Heart left ventricle (tissue), 16 donors: ENCODE measurements at places on chromosomes 7 and 10.

DNA sequence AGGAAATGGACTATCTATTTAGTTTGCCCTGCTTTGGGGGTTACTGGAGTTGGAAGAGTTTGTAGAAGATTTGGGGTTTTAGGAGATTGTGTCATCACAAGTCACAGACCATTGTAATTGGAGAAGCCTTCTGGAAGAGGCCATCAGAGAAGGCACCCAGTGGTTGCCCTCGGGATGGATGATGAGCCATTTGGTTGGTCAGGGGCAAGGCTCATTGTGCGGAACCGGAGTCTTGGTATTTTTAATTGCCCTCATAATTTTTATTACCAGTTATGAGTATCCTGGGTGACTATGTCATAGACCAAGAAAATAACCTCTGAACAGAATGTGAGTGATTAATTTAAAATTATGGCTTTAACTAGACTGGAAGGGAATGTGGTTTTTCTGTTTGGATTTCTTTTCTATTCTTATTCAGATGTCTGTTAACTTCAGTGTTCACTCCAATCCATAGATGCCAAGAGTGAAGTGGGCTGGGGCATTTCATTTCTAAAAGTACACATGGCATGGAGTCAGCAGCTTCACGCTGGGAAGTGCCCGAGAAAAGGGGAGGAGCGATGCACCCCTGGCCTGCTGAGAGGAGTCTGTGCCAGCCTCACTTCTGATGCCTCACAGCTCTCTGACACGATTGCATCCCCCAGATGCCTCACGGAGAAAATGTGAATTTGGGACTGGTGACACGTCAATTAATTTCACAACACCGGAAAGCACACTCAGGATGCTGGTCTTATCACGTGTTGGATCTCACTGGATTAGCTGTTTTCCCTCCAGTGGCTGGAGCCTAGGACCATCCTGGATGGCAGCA, 225.6 kb upstream of the IGFBP3 start:
- H3K27ac ChIP-seq: no peak overlapping the region
- H3K4me1 ChIP-seq: no peaks in the 10 kb centered on the region
- no peaks in the 10 kb centered on the region for H3K27me3 ChIP-seq
- no peak overlapping the region for H3K4me3 ChIP-seq
- no peaks in the 10 kb centered on the region for H3K36me3 ChIP-seq

DNA sequence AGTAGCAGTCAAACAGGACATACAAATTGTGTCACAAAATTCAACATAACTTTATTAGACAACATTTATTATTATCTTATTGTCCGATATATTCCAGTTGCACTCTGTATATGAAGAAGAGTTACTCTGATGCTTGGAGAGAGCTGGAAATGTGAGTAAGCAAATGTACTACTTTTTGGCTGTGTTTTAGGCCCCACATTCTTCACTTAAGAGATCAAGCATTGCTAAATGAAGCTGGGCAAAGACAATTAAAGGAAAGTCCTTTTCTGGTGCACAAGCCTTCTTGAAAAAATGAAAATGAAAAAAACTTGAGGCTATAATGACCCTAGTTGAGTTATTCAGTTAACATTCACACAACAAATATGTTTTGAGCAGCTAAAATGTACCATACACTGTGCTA, 26.1 kb downstream of the MYPN start:
- H3K4me1 ChIP-seq: peaks cover 5% of the 10 kb centered on the region
- no peak overlapping the region for H3K4me3 ChIP-seq
- no peaks in the 10 kb centered on the region for H3K36me3 ChIP-seq
- no peak for DNase-seq
- no peaks in the 10 kb centered on the region for H3K27me3 ChIP-seq

DNA sequence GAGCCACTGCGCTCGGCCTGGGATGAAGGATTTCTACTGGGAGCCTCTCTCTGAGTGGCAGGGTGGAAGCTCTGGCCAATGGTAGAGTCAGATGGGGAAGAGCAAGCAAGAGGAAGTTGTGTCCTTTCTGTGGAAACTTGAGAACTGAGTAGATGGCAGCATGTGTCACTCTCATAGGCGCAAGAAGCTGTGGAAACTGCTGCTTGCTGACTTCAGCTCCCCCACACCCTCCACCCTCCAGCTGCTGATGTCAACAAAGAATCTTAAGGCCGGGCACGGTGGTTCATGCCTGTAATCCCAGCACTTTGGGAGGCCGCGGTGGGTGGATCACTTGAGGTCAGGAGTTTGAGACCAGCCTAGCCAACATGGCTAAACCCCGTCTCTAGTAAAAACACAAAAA, 39.8 kb upstream of the SRGN start:
- DNase-seq: peak; percentile 41
- H3K4me3 ChIP-seq: no peak overlapping the region
- no peaks in the 10 kb centered on the region for H3K36me3 ChIP-seq
- H3K27me3 ChIP-seq: no peaks in the 10 kb centered on the region
- peaks cover 4% of the 10 kb centered on the region for H3K4me1 ChIP-seq
- H3K27ac ChIP-seq: peak overlapping the region; percentile 67

DNA sequence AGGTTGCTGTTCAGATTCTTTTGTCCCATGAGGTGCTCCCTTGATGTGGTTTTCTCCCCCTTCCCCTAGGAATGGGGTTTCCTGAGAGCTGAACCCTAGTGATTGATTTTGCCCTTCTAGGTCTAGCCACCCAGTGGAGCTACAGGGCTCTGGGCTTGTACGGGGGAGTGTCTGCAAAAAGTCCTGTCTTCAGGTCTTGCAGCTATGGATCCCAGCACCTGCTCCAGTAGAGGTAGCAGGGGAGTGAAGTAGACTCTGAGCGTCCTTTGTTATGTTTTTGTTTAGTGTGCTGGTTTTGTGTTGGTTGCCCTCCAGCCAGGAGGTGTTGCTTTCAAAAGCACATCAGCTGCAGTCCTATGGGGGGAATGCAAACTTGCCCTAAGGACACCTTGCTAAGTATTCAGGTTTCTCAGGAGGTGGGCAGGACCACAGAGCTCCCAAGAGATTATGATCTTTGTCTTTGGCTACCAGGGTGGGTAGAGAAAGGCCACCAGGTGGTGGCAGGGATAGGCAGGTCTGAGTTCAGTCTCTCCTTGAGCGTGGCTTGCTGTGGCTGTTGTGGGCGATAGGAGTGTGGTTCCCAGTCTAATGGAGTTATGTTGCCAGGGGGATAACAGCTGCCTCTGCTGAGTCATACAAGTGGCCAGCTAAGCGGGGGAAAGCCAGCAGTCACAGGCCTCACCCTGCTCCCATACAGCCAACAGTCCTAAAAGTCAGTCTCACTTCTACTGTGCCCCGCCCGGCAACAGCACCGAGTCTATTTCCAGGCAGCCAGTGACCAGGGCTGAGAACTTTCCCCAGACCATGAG, 92.4 kb upstream of the JCAD start:
- H3K36me3 ChIP-seq: no peaks in the 10 kb centered on the region
- peak; percentile 61 for DNase-seq
- no peak overlapping the region for H3K4me3 ChIP-seq

- no peak for DNase-seq
- H3K27me3 ChIP-seq: no peaks in the 10 kb centered on the region
- no peak overlapping the region for H3K4me3 ChIP-seq
- no peak overlapping the region for H3K27ac ChIP-seq
- no peaks in the 10 kb centered on the region for H3K36me3 ChIP-seq
- H3K4me1 ChIP-seq: no peaks in the 10 kb centered on the region
These were observed 36.7 kb upstream of the PRSS1 start for GRCh38 chr7:142712617-142712957.

DNA sequence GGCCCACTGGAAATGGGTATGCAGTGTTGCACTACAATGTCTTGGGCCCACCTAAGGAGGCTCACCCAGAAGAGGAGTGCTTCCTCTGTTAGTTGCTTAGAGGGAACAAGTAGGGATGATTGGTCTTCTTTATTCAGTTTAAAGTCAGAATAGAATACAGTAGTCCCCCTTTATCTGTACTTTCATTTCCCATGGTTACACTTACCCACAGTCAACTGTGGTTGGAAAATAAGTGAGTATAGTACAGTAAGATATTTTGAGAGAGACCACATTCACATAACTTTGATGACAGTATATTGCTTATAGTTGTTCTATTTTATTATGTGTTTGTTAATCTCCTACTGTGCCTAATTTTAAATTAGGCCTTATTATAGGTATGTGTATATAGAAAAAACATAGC, 151.4 kb downstream of the COL28A1 start:
- no peak overlapping the region for H3K27ac ChIP-seq
- no peaks in the 10 kb centered on the region for H3K27me3 ChIP-seq
- no peak overlapping the region for H3K4me3 ChIP-seq
- DNase-seq: no peak

- no peak for DNase-seq
- no peak overlapping the region for H3K27ac ChIP-seq
- H3K27me3 ChIP-seq: no peaks in the 10 kb centered on the region
- H3K4me3 ChIP-seq: no peak overlapping the region
- H3K36me3 ChIP-seq: no peaks in the 10 kb centered on the region
These were observed 863.6 kb downstream of the NRG3 start for GRCh38 chr10:82738592-82738991.

GRCh38 chr7:36692456-36692855, 31.8 kb downstream of the AOAH start:
- H3K27me3 ChIP-seq: no peaks in the 10 kb centered on the region
- H3K36me3 ChIP-seq: no peaks in the 10 kb centered on the region
- no peak overlapping the region for H3K27ac ChIP-seq
- H3K4me1 ChIP-seq: no peaks in the 10 kb centered on the region
